ENCODE measurements at places on chromosomes 16 and 17.
A peak's percentile ranks its signal among the peaks of the same experiment; 100 is the strongest.

GRCh38 chr16:68915589-68915988, 72.3 kb downstream of the TANGO6 start:
- DNase-seq: no peak

DNA sequence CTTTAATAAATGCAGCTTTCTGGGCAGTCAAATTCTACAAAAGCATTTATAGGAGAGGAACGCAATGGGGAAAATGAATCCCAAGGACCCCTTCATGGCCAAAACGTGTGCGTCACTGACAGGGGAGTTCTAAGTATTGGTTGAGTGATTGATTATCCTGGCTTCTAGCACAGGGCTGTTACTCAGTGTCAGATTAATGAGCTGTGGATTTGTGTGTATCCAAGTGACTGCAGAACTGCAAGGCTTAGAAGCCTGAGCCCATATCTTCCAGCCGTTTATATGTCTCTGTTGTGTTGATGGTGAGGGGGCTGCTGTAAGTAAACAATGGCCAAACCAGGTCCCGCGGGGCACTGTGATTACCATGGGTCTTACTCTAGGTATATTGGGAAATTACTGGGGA, 129.4 kb downstream of the SHISA9 start:
- no peak for DNase-seq

- DNase-seq: no peak
These were observed 187.3 kb upstream of the KIF2B start for GRCh38 chr17:53635444-53635843.

DNA sequence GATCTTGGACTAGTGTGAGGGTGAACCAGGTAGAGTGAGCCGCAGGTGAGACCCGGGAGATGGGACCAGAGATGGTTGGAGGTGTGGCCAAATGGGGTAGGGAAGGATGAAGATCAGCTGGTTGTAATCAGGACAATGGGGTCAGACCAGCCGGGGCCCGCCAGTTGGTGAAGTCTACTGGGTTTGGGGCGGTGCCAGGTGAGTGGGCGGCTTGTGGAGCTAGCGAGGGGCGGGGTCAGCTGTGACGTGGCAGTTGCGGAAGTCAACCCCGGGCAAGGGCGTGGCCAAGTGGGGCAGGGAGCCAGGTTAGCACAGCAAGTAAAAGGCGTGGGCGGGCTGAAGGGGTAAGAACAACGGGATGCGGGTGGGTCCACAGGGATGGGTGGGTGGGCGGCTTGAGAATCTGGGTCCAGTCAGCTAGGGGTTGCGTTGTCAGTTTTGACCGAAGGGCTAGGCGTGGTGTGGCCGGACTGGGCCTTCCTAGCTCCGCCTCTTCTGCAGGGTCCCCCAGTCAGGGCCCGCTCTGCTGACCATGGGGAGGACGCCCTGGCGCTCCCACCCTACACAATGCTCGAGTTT, 25.5 kb upstream of the ALKBH5 start:
- peak; percentile 93 for DNase-seq

DNA sequence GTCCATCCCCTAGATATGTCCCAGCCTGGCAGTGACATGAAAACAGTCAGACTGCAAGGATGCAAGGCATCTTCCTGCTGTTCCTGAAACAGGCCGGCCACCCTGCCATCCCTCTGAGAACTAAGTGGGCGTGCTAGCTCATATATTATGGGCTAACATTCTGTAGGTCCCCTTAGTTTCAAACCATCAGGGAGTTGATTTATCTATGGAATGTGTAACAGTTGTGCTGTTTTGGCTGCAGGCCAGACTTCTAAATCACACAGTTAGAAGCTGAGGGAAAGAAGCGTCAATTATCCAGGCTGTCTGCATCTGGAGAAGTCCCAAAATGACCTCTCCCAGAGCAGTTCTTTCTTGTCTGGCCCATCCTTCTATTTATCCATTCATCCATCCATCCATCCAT, 102.7 kb upstream of the DNAH9 start:
- DNase-seq: no peak

GRCh38 chr17:18332909-18333489, 17.9 kb downstream of the SMCR8 start:
- no peak for DNase-seq

- DNase-seq: no peak
These were observed 5.6 kb upstream of the AHSP start for GRCh38 chr16:31522071-31522470.

DNA sequence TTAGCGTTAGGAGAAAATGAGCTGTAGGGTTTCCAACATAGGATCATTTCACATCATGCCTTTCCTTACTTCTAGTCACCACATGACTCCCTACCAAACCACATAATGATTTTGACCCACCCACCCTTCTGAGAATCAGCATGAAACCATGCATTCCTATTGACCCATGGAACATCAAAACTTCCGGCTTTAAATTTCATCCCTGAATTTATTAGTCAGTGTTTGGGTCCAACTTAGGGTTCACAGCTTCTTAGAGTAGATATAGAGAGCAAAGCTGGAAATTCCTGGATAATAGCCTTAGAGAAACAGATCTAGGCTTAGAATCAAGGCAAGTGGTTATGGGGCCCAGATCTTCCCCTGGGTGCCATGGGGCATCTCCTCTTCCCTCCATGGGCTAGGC, 162.6 kb downstream of the TOX3 start:
- no peak for DNase-seq

GRCh38 chr16:51982715-51983680, 563.9 kb downstream of the TOX3 start:
- DNase-seq: no peak

DNA sequence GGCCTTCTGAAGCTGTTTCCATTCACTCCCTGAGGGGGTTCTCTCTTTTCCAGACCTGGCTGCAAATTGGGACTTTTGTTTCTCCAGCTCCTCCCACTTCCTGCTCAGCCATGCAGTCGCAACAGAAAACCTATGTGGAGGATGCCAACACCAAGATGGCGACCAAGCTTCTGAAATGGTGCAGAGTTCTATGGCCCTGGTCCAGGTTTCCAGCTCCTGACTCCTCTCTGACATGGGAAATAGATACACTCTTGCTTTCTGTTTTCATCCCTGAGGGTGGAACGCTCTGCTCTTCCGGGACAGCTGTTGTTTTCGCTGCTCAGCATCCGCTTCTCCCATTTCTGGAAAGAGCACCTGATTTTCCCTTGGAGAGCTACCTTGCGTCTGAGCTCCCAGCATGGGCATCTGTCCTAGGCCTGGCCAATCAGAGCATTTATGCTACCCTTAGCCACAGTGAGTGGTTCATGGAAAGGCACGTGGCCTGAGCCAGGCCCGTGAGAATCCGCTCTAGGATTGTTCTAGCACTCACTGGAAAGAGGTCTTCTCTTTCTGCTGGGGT, 8.1 kb downstream of the GPRC5B start:
- DNase-seq: no peak

DNA sequence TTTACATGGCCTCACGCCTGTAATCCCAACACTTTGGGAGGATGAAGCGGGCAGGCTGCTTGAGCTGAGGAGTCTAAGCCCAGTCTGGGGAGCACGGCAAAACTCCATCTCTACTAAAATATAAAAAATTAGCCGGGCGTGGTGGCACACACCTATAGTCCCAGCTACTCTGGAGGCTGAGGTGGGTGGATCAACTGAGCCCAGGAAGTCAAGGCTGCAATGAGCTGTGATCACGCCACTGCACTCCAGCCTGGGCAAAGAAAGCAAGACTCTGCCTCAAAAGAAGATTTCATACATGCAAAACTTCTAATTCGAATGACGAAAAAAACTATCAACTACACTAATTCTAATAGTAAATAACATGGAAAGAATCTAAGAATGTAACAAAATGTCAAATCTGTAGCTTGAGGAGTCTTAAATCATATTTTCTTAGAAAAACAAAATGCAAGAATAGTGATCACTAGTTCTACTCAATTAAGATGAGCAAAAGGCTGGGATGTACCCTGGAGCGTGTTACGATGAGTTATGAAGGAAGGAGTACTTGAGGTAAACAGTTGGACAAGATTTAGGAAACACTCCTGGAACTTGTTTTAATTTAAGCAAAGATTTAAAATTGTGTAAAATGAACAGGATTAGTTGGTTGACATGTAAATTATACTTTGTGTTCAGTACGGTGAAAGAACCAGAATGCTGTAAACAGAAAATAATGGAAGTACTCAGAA, 20.7 kb downstream of the YWHAE start:
- no peak for DNase-seq

- no peak for DNase-seq
These were observed 677 bp downstream of the DEF8 start for GRCh38 chr16:89949121-89949742.

DNA sequence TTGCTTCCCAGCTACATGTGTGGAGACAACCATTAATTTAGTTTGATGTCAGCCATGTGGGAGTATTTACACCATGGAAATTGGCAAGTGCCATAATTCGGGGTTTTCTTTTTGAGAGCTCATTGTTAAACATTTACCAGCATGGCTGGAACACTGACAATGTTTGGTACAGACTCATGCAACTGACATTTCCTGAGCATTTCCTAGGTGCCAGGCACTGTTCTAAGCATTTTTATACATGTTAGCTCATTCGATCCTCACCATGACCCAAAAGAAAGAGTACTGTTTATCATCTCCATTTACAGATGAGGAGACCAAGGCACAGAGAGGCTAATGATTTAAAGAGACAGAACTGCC, 86.9 kb downstream of the FOXL1 start:
- no peak for DNase-seq

GRCh38 chr16:15672514-15673167, 22.6 kb downstream of the NDE1 start:
- DNase-seq: peak; percentile 91

DNA sequence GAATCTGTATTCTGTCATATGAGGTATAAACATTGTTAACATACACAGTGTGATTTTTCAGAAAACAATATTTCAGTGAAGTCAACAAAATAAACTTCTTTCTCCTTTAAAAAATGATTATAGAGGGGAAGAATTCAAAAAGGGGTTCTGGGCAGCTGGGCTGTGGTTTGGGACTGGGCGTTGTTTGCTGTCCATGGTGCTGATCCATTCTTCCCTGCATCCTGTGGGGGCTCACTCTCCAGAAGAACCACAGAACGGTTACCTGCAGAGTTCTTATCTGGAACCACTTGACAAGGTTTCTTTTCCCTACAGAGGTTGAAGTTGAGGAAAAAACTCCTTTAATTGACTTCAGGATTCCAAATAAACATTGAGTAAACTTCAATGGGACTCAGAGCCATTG, 1091.0 kb downstream of the CDH8 start:
- DNase-seq: no peak

- DNase-seq: no peak
These were observed 2.3 kb upstream of the NPTX1 start for GRCh38 chr17:80478487-80479245.

DNA sequence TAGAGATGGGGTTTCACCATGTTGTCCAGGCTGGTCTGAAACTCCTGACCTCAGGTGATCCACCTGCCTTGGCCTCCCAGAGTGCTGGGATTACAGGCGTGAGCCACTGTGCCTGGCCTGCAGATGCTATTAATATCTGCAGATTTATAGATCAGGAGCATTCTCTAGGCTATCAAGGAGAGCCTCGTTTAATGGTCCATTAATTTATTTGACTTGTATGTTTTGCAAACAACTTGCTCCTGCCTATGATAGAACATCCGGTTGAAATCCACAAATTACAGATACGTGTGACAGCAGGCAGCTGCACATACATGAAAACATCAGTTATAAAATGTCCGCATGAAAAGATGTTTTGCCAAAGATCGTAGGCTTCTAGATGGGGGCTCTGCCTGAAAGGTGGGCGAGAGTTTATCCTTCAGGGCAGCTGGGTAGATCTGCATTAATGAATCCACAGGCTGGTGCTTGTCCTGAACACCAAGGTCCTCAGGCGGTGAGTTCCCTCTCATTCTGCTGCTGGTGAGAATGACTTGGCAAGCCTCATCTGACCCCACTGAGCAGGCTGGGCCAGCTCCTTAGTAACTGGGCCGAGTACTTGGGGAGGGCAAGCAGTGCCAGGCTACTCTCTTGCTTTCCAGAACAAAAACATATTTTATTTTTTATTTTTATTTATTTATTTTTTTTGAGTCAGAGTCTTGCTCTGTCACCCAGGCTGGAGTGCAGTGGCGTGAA, 37.1 kb upstream of the MGAT5B start:
- no peak for DNase-seq

DNA sequence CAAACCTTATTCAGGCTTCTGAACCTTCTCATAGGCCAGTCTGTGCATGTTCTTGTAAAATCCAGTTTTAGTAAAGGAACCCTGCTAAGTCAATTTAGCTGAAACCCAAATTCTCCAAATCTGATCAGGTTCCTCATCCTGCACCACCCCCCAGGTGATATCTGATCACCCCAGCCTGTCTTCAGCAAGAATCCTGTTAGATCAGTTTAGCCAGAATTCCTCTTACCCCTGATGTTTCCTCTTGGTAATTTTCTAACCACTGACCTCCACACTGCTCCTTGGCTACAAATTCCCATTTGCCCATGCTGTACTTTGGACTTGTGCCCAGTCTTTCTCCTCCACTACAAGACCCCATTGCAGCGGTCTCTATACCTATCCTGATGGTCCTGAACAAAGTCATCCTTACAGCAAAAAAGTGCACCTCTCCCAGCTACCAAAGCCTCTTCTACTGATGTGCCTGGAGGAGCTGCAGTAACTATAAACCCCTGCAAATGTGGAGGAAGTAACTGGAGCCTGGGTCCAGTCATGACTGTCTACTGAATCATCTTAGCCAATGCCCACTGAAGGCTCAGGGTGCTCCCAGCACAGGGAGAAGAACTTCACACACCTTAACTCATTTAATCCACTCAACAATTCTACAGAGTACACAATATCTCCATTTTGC, 23.8 kb downstream of the TEX14 start:
- DNase-seq: no peak

DNA sequence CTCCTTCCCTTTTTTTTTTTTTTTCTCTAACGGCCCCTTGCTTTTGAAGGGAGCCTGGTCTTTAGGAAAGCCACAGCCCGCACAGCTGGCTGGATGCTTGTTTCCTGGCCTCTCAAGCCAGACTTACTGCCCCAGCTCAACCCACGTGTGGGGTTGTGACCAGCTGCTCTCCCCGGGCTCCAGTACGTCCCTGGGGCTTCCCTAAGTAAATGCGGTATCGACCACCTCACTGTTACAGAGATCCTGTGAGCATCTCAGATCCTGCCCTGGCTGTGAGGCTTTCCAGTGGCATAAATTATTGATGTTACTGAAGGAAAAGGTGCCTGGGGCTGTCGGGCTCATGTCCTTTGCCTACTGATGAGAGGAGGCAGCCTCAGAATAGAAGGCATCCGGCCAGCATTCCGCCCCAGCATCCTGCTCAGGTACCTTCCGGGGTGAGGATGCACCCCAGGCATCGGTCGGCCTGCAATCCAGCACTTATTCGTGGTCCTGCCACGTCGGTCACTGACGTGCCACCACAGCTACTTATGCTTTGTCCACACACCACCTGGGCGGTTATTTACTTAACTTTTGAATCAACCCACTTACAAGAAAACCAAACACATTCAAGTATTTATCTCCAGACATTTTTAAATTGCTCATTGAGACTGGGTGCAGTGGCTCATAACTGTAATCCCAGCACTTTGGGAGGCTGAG, 9.6 kb downstream of the GPRC5B start:
- DNase-seq: no peak

GRCh38 chr16:69236319-69236718, 49.4 kb downstream of the SNTB2 start:
- no peak for DNase-seq

DNA sequence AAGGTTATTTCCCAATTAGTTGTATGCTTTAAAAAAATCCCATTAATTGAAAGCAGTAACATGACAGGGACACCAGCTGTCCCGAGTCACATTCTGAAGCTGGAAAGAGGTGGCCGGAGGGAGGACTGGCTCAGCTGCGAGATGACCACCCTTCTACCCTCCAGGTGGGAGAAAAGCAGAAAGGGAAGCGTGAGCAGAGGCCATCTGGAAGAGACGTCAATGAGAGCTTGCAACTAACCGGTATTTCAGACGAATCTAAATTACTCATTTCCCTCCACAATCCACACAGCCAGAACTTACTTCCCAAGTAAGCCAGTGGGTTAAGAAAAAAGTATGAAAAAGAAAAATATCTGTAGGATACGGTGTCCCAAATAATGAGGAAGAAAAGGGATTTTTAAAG, 28.5 kb upstream of the SLC38A8 start:
- DNase-seq: no peak

All from left ventricle myocardium inferior (tissue), 1 donor.